ENCODE measurements at places on chromosomes 4 and X.

- DNase-seq = no peak
Measured at GRCh38 chr4:52862639-52863161, 583 bp downstream of the RASL11B start.

DNA sequence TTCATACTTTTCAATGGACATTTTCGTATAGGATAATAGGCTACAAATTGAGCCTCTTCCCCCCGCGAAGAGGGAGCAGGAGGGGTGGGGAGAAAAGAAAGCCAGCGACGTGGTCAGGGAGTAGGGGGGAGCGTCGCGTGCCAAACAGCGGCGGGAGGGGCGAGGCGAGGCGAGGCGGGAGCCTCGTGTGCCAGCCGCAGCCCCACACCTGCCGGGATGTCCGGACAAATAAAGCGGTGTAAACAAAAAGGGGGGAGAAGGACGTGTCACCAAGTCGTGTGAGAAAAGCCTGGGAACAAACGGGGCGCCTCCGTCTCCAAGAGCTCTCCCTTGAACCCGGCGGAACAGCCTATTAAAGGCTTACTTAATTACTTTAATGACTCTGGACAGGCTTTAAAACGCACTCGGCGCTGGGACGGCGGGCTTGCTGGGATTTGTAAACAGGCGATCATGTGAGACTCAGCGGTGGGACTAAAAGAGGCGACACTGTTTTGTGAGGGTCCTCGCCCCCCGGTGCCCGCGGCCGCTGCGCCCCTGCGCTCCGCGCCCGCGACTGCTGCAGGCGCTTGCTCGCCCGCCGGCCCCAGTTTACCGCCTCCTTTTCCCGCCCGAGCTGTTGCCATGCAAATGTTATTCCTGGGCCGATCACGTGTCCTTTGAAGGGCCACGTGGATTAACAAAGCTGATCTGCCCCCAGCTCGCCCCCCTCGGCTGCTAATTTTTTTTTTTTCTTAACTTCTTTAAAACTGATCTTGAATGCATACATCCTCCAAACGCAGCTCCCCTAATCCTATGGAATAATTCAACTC lies at the start of gene HELT:
Gene HELT, plus strand, starts transcription at position 527 of the 809 bp plus-strand sequence. CDS start 439 bp downstream, outside the sequence.
- DNase-seq = no peak

DNA sequence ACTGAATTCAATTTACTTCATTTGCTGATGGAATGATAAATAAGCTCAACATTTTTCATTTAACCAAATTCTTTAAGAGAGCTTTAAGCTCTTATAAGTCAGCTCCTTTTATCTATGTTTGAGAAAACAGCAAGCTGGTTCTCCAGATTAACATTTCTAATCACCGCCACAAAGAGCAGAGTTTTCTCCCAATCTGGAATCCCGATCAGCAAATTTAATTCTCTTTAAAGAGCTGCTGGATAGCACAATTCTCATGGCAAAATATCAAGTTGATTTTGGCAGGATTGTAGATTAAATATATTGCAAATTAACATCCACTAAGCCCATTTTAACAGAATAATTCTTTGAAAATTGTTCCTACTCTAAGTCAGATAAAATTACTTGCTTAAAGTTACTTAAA lies 48.8 kb downstream of the RPS6KA3 start:
- no peak for DNase-seq

- DNase-seq = no peak
Measured at GRCh38 chrX:150775569-150776350, 82.6 kb downstream of the MTMR1 start.

DNA sequence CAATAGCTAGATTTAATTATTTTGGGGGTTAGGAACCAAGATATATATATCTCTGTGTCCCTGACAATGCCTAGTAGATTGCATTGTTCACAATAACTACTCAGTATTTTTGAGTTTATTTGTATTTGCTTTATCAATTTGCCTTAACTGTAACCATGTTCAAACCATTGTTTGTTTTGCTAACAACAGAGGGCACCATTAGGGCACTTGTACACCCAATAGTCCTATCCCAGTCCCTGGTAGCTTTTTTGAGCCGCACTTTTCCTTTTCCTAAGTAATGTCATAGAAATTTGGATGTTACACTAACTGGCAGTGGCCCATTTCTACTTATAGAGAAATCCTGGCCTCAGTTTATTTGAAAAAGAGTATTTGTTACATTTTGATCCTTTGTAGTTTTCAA lies 575 bp upstream of the KLHL5 start:
- no peak for DNase-seq

- DNase-seq = no peak
Measured at GRCh38 chr4:4888695-4889094, 29.2 kb downstream of the MSX1 start.

DNA sequence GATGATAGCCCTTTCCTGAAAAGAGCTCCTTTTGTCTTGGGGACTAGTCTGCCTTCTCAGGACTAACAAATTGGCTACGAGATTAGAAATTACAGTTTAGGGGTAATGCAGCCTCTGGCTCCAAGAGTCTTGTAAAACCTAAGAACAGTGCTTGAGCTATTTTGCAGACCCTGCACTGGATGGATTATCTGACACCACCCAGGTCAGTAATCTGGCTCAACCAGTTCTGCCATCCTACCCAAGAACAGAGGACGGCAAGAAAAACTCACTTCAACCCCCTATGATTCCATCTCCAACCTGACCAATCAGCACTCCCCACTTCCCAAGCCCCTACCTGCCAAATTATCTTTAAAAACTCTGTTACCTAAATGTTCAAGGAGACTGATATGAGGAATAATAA lies 225.1 kb downstream of the FAM47A start:
- DNase-seq = no peak

GRCh38 chrX:17005712-17006368 lies 59.4 kb downstream of the REPS2 start:
- no peak for DNase-seq

DNA sequence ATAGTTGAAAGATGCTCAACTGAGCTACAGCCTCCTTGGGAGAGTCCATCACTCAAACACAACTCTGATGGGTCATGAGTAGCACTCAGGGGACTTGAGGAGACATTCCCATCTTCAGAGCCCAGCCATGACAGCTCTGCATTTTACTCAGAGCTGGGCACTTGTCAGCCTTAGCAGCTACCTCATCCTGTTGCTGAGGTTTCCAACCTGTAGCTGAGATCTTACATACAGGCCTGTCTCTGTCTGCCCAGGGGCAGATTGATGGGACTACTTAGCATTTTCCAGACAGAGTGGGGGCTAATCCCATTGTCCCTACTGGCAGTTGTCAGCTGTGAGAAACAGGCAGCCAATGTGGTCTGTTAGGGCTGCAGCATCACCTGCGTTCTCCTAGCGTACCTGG lies 3.5 kb downstream of the FHDC1 start:
- no peak for DNase-seq

DNA sequence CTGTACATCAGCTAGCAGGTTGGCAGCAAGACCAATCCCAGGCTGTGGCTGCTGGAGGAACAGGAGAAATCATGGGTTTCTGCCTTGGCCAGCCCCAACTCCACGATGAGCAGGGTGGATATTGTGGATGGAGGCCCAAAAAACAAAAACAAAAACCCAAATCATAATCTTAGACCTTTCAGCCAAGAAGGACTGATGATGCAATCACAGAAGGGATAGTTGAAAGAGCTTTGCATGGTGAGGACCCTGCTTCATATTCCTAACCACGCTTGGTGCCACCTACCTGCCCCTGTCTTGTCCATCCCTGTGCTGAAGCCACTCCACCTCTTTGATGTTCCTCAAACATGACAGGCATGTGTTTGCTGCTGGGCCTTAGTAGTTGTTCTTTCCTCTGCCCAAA lies 68.8 kb upstream of the CT45A1 start:
- DNase-seq = no peak

GRCh38 chrX:97898798-97899197 lies 1015.1 kb downstream of the RPA4 start:
- DNase-seq = no peak

- no peak for DNase-seq
Measured at GRCh38 chrX:150099316-150099715, 161.0 kb upstream of the EOLA2 start.

GRCh38 chrX:39296472-39296871 lies 495.2 kb downstream of the MID1IP1 start:
- DNase-seq = no peak

Data from stimulated activated CD4-positive, alpha-beta T cell treated with anti-CD3 and anti-CD28 coated beads, Interleukin-12 subunit alpha, Interleukin-12 subunit beta, amount 100 ng/mL, for 48 hours (primary cell).